ENCODE measurements at places on chromosomes 13 and 19.

DNA sequence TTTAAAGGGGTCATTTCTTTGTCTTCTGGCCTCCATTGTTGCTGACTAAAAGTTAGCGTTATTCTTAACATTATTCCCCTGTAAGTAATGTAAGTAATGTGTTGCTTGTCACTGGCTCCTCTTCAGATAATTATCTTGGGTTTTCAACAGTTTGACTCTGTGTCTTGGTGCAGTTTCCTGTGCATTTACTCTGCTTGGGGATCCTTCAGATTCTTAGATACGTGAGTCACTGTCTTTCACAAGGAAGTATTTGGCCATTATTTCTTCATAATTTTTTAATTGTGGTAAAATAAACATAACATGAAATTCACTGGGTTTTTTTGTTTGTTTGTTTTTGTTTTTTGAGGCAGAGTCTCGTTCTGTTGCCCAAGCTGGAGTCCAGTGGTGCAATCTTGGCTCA, 13.5 kb upstream of the OR7D2 start:
- no peak for DNase-seq

DNA sequence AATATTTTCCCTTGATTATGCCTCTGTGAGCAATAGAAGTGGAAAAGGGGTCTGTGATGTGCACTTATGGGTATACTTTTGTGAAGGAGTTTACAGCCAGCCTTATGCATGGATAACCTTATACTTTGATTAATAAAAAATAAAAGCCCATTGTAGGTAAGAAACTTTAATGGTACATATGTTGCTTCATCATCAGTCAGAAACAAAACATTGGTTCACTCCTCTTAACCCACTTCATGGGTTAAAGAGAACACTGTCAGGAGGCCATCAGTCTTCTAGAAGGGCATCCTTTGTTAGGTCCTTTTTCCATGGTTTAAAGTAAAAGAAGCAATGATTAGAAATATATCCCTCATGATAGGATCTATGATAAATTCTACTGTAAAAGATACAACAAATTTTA, 952.1 kb upstream of the MIR17HG start:
- DNase-seq, result no peak

DNA sequence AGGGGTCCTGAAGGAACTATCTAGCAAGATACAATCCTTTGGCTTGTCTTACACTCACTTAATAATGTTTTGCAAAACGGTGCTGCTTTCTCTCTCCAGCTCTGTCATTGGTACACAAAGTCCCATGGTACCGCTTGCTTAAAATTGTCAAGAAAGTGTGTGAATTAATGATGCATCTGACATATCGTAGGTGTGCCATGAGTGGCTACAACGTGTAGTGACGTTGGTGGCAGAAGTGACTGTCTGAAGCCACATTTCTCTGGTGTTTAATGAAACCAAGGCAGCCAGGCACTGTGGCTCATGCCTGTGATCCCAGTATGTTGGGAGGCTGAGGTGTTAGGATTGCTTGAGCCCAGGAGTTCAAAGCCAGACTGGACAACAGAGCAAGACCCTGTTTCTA, 2.6 kb downstream of the HSH2D start:
- no peak for DNase-seq

GRCh38 chr13:40375489-40376171, 290.8 kb downstream of the FOXO1 start:
- no peak for DNase-seq

GRCh38 chr13:28322256-28322905, 172.5 kb downstream of the FLT1 start:
- no peak for DNase-seq

GRCh38 chr19:7921967-7922835, 2.1 kb downstream of the SNAPC2 start:
- DNase-seq, result no peak

- DNase-seq, result peak; percentile 98
These were observed at the start of gene MRPL34 for GRCh38 chr19:17305517-17306284. Gene MRPL34, plus strand, starts transcription at chr19:17305872. Its CDS starts 21 bp downstream, at chr19:17305893.

GRCh38 chr19:390386-391206, 18.4 kb downstream of the C2CD4C start:
- DNase-seq, result no peak

GRCh38 chr13:40389081-40389641, 277.3 kb downstream of the FOXO1 start:
- no peak for DNase-seq

GRCh38 chr13:102400675-102401145, 1.1 kb downstream of the FGF14 start:
- no peak for DNase-seq

DNA sequence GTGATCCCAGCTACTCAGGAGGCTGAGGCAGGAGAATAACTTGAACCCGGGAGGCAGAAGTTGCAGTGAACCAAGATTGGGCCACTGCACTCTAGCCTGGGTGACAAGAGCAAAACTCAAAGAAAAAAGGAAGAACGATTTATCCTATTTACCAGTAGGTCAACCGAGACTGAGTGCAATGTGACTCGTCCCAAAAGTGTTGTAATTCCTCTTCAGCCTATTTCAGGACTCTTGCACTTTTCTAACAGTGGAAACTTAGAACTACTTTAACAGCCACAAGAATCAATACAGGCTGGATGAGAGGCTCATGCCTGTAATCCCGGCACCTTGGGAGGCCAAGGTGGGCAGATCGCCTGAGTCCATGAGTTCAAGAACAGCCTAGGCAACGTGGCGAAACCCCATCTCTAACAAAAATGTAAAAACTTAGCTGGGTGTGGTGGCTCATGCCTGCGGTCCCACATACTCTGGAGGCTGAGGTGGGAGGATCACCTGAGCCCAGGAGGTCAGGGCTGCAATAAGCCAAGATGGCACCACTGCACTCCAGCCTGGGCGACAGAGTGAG, 4.3 kb upstream of the NR1H2 start:
- no peak for DNase-seq

DNA sequence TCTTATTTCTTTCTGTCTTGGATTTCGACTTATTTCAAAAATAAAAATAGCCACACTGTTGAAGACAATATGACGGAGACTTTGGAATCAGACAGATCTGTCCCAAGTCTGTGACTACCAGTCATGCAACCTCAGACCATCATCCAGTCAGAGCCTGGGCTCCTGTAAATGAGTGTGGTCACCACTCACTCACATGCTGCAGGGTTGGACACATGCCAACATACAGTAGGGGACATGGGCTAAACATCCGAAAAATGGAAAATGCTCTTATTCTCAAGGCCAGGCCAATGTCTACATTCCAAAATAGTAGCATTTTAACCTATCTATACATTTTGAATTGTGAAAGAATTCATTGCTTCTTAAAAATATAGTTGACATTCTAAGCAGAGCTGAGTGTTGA, 75.5 kb upstream of the EDNRB start:
- DNase-seq, result no peak

DNA sequence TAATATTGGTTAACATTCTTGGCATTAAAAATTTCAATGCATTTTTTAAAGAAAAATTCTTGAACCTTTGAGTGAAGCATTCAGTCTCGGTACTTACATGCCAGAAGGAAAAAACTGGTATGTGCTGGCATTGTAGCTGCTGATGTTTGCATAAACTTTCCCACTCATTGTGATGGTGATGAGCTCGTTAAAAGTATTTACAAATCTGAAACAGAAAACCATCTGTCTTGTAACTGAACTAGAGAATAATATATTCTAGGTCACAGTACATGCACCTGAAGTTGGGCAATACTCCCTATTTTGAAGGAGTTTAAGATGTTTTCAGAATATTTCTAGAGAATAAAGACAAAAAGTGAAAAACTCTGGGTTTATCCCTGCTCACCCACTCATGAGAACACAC, 64.1 kb downstream of the SLC15A1 start:
- DNase-seq, result no peak

GRCh38 chr13:98775844-98776598, 23.5 kb upstream of the SLC15A1 start:
- DNase-seq, result no peak

DNA sequence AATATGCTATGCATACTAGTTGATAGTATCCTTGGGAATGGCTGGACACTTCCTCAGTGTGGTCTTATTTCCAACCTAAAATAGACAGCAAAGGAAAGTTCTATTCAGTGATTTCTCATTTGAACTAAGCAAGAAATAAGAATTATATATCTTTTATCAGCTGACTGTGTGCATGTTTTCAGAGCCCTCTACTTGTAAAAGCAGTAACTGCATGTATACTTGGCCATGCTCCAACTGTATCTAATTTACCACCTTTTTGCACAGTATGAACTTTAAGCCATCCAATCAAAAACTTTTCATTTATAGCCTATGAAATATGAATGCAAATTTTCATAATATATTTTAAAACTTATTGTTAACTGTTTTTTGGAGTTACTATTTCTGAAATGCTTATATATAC, 136.4 kb upstream of the PCDH9 start:
- DNase-seq, result no peak

DNA sequence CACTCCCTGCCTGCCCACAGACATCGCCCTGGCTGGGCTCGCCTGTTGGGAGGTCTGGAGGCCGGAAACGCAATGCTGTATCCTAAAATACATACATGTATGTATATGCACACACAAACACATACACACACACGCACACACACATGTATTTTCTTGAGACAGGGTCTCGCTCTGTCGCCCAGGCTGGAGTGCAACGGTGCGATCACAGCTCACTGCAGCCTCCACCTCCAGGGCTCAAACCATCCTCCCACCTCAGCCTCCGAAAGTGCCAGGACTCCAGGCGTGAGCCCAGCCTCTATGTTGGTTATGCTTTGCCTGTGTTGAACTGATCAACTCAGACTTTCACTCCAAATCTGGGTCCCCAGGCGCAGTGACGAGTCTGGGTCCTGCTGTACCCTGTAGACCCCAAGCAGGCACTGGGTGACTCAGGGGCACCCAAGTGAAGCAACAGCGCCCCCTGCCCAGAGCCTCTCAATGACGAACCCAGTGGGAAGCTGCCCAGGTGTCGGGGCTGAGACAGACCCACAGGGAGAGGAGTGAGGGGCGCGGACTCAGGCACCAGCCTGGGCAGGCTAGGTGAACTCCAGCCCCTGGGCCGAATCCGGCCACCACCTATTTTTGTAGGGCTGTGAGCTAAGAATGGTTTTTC, 27.4 kb upstream of the CACTIN start:
- no peak for DNase-seq

GRCh38 chr19:3368441-3368795, 2.0 kb downstream of the NFIC start:
- no peak for DNase-seq

DNA sequence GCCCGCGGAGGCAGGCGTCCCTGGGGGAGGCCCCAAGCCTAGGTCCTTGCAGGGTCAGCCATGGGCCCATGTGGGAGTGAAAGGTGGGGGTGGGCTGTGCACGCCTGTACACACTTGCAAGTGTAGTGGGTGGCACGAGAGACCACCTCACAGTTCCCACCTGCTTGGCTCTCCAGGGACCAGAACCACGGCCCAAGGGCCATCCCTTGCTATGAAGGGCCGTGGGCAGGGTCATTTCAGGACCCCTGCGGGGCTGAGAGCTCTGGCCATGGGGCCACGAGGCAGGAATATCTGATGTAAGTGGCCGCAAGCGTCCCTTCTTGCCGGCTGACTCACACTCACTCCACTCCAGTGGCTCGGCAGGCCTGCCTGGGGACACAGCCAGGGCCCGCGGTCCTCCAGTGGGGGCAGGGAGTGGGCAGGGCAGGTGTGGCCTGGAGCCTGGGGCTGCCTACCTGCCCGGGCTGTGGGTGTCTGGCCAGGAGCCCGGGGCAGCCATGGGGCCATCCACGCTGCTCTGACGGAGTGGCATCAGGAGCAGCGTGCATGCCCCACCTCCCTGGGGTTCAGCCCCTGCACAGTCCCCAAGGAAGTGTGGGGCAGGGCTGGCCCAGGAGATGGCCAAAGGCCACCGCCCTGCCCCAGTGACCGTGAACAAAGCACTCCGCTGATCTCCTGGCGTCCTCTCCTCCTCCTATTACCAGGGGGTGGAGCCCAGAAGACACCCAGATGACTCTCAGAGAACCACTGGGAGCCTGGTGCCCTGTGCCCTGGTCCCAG, 8.6 kb upstream of the MKNK2 start:
- DNase-seq, result no peak

GRCh38 chr19:37990362-37990761, 83.4 kb downstream of the SIPA1L3 start:
- no peak for DNase-seq

DNA sequence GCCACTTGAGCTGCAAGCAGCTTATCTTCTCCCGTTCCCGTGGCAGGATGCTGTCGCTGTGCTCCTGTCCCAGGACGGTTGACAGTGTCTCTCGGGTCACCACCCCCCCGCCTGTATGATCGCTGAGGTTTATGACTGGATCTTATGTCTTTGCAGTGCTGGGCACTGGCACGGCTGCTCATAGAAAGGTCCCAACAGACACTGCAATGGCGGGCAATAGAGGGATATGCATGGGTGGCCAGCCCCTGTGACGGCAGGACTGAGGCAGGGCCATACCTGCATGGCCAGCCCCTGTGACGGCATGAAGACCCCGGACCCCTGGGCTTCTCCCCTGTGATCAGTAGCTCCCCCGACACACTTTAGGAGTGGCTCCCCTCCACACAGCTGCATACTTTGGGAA, 307.2 kb downstream of the TEX29 start:
- no peak for DNase-seq

DNA sequence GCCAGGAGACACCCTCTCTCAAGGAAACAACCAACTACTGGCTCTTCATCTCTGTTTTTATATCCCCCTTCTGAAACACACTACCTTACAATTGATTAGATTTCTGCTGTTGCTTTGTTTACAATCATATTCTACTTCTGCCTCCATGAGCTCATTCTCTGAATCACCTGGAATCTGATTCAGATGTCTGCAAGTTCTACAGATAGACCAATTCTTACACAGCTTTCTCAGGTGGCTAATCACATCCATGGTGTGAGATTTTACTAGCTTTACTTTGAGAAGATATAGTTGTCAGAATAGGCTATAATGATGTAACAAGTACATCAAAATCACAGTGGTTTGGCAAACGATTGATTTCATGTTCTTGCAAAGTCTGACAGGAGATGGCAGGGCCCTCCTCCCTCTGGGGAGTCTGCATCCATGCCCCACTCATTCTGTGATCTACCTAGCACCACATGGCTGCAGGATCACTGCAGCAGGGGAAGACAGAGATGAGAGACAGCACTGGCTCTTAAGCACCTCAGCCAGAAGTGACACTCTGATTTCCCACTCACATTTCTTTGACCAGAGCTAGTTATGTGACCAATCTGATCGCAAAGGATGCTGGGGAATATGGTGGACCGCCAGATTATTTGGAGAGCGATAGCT, 243.7 kb downstream of the FOXO1 start:
- DNase-seq, result no peak

GRCh38 chr13:46795321-46795720, 1.6 kb downstream of the ESD start:
- no peak for DNase-seq

DNA sequence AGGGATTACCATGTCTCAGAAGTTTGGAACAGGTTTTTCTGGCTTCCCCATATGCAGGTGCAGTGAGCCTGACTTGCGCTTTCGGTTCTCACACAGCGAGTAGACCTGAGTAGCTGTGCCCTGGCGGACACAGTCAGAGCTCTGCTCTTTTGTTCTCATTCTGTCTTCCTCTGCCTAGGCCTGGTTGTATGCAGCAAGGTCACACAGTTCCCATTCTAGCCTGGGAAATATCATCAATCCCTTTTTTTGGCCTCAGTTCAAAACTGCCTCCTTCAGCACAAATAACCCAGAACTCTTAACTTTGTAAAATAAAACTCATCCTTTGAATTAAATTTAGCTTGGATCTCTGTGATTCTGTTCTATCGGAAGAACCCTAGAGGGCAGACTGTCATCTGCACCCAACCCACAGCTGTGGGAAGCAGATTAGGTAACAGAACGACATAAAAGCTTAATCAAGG, 10.2 kb downstream of the OXGR1 start:
- peak; percentile 30 for DNase-seq

- DNase-seq, result no peak
These were observed 145.7 kb downstream of the LIG4 start for GRCh38 chr13:108069521-108070210.

- DNase-seq, result no peak
These were observed 49.7 kb upstream of the MAP3K10 start for GRCh38 chr19:40141551-40141950.

Data from NCI-H1417 treated with DMSO at 0.1 percent for 48 hours (cell line).